ENCODE measurements at places on chromosomes 4 and X. TPM values are rescaled to one million over a fixed set of nuclear protein-coding genes. Genes with fewer than 3 reads are reported as not detected.

DNA sequence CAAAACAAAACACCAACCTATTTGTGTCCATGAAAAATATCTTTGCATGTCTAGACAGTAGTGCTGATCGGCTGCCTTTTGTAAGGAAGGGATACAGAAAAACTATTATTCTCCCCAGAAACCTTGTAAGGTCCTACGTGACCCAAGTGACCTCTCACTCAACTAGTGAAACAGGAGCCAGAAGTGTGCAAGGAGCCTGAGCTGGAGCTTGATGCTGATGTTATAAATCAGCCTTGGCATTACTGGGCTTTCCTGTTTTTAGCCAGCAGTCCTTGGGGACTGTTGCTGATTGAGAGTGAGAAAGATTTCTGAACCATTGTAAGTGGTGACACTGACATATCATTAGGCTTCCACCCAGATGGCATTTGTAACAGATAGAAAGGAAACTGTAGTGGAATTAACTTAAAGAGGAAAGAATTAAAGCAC, 100.8 kb upstream of the LIMCH1 start:
- no peak for DNase-seq
- no peaks in the 10 kb centered on the region for H3K36me3 ChIP-seq
- H3K4me1 ChIP-seq = no peaks in the 10 kb centered on the region
- H3K27ac ChIP-seq = no peak overlapping the region

RBMXL3 gene
- total RNA-seq = not detected

MAGEE1 gene
- 2.9 TPM for total RNA-seq

PLAC8 gene
- total RNA-seq = 44.2 TPM

All from activated CD8-positive, alpha-beta memory T cell treated with anti-CD3 and anti-CD28 coated beads, Interleukin-2, amount 10 ng/mL, durations not matched to agents 7 days and 5 days (primary cell).